Activated naive CD4-positive, alpha-beta T cell (primary cell): ENCODE measurements at places on chromosomes 7 and 10.

DNA sequence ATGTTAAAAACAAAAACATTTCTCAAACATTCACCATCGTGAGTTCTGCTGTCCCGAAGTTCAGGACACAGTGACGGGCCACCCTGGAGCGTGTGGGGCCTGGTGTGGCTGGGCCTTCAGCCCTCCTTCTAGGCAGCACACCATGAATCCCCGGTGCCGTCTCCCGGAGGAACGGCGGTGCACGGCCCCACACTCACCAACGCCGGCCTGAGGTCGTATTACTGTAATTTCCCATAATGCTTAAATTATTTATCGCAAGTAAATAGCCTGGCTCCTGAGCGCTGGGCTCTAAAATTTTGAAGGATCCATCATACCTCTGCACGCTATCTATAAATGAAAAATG lies 1.4 kb downstream of the STK32C start:
- no peak for DNase-seq

- DNase-seq, result no peak
These were observed 174.8 kb downstream of the PTEN start for GRCh38 chr10:88038268-88038667.

DNA sequence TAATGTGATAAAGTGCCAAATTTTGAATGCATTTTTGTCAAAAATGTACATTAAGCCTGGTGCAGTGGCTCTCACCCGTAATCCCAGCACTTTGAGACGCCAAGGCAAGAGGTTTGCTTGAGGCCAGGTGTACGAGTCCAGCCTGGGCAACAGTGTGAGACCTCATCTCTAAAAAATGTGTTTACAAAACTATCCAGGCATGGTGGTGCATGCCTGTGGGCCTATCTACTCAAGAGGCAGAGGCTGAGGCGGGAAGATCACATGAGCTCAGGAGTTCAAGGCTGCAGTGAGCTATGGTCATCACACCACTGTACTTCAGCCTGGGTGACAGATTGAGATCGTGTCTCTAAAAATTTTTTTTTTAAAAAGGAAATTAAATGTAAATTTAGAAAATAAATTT lies 18.5 kb upstream of the MGMT start:
- DNase-seq, result no peak

GRCh38 chr7:141014125-141014523 lies 628 bp downstream of the MRPS33 start:
- DNase-seq, result no peak

GRCh38 chr10:35577926-35578617 lies 27.1 kb upstream of the GJD4 start:
- no peak for DNase-seq

- DNase-seq, result no peak
These were observed 164.2 kb upstream of the EEPD1 start for GRCh38 chr7:35988818-35989217.

GRCh38 chr10:113485736-113486135 lies 67.1 kb upstream of the HABP2 start:
- no peak for DNase-seq

- DNase-seq, result peak; percentile 32
These were observed 14.4 kb downstream of the MXI1 start for GRCh38 chr10:110221721-110222261.

- no peak for DNase-seq
These were observed 185.5 kb upstream of the MYO3A start for GRCh38 chr10:25748509-25748908.

DNA sequence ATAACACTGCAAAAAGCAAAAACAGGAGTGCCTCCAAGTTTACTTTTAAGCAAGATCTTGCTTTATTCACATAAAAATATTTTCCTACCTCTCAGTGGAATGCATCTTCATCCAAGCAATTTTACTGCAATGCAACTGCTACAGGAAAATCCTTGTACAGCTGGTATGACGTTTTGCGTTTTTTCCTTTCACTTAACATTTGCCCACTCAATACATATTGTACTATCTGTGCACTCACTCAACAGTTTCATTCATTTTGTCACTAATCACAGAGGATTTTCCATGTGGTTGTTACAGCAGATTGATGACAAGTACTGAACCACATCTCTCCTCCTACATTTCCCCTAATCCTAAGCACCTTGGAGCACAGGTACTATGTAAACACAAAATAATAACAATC lies 222.0 kb upstream of the IMMP2L start:
- no peak for DNase-seq

DNA sequence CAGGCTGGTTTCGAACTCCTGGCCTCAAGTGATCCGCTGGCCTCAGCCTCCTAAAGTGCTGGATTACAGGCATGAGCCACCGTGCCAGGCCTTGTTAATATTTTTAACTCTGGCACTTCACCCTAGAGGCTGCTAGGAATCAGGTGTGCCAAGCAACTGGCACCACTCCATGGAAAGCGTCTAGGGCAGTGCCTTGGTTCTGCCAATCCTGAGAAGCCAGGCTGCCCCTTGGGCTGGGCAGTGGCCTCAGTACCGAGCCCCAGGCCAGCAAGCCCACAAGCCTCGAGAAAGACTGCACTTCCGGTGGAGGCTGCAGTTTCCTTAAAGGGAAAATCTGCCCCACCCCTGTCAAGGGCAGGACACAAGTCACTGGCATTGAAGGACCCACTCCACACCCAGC lies 11.3 kb downstream of the ALKBH4 start:
- no peak for DNase-seq

DNA sequence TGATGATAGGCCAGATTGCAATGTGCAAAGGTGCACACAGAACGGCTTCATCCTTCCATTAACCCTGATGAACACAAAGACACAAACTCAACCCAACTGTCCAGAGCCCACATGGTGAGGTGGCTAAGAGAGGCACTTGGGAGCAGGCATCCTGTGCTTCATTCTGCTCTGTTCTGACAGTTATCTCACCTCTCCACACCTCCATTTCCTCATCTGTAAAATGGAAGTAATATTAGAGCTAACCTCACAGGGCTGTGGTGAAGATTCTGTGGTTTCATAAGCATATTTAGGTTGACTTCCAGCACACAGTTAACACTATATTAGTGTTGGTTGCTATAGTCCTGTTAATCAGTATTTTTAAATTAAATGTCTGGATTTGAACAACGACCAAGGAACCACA lies 126.3 kb downstream of the TAX1BP1 start:
- no peak for DNase-seq

DNA sequence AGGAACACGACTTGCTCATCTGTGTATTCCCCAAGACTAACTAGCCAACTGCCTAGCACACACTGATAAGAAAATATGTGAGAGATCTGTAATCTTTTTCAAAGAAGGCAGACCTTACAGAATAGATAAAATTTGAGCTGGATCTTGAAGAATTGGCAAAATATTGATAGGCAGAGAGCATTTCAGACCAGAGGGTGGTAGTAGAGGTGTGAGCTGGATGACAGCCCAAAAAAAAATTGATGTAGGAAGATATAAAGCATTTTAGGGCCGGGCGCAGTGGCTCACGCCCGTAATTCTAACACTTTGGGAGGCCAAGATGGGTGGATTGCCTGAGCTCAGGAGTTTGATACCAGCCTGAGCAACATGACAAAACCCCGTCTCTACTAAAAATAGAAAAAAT lies 1.2 kb upstream of the ZNF746 start:
- DNase-seq, result no peak

GRCh38 chr10:51699145-51699474 lies 285 bp downstream of the CSTF2T start:
- DNase-seq, result no peak

DNA sequence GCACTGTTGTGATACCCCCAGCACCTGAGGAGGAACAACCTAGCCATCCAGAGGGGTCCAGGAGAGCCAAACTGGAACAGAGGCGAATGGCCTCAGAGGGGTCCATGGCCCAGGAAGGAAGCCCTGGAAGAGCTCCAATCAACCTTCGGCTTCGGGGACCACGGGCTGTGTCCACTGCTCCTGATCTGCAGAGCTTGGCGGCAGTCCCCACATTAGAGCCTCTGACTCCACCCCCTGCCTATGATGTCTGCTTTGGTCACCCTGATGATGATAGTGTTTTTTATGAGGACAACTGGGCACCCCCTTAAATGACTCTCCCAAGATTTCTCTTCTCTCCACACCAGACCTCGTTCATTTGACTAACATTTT lies 1.6 kb upstream of the CASP2 start:
- DNase-seq, result no peak

- DNase-seq, result no peak
These were observed 149.2 kb downstream of the XPNPEP1 start for GRCh38 chr10:109774121-109774440.

DNA sequence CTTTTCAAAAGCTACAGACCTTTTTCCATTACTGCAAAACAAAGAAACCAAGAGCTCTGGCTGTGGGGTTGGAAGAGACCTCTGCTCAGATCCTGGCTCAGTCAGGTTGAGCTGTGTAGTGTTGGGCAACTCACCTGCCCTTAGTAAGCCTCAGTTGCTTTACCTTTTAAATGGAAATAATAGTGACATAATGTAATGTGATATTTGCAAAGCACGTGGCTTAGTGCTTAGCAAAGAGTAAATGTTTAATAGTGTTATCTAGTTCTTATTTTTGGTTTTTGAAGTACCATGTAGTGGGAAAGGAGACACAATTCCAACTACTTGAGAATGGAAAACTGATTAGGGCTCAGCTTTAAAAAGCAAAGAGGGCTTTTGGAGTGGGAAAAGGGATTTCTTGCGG lies 100.2 kb downstream of the SVIL start:
- DNase-seq, result no peak

GRCh38 chr10:13629116-13629515 lies 42.4 kb downstream of the PRPF18 start:
- no peak for DNase-seq

DNA sequence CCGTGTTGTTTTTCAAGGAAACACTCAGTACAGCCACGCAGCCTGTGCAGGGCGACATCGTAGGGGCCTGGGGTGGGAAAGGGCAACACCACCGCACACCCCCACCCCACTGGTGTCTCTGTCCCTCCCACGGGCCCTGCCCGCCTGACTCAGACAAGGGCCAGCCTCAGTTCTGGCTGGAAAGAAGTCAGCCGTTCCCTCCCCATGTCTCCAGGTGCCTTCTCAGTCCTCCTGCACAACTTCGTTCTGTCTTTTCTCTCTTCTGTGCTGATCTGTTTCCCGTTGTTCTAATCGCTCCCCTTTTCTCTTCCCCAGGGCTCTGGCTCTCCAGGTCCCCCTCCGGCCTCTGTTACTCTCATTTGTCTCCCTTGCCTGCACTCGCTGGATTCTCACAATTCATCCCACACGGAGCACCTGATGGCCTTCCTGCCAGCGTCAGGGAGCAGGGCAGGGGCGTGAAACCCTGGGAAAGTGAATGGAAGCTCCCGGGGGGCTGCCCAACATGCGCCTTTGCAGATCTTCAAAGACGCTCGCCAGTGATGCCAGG lies 97.7 kb downstream of the WDR37 start:
- DNase-seq, result no peak
